ENCODE measurements at places on chromosomes 11 and 22.

DNA sequence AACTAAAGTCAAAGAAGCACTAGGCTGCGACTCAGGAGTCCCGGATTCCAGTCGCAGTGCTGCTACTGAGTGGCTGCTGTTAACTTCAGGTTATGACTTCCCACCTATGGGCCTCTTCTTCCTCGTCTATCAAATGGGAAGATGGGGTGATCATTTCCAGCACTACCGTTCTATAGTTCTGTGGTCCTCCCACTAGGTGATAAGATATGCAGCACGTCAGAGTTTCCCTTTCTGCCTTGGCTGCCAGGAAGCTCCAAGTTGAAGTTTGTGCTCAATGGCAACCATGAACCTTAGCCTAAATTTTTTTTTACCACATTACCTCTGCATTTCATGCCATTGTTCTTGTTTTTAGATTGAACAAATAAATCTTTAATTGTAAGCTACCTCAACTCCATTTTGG, 38.7 kb downstream of the ALX4 start:
- DNase-seq: no peak

DNA sequence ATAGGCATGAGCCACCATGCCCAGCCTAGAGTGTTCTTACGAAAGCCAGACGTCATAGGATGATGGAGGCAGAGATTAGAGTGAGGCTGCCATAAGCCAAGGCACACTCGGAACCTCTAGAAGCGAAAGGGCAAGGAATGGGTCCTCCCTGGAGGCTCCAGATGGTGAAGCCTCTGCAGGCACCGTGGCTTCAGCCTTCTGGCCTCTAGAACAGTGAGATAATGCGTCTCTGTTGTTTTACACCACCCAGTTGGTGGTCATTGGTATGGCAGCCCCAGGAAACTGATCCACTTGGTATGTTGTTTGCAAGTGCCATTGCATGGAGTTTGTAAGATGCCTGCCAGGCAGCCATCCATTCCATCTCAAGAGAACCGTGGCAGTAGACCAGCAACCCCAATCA, 791.0 kb downstream of the TBC1D22A start:
- DNase-seq: no peak

- DNase-seq: no peak
Measured at GRCh38 chr11:60970369-60970774, 1.1 kb upstream of the CD6 start.

GRCh38 chr11:85941380-85941973, 86.3 kb downstream of the CCDC83 start:
- DNase-seq: no peak

GRCh38 chr11:127044535-127044934, 44.0 kb upstream of the KIRREL3 start:
- no peak for DNase-seq

DNA sequence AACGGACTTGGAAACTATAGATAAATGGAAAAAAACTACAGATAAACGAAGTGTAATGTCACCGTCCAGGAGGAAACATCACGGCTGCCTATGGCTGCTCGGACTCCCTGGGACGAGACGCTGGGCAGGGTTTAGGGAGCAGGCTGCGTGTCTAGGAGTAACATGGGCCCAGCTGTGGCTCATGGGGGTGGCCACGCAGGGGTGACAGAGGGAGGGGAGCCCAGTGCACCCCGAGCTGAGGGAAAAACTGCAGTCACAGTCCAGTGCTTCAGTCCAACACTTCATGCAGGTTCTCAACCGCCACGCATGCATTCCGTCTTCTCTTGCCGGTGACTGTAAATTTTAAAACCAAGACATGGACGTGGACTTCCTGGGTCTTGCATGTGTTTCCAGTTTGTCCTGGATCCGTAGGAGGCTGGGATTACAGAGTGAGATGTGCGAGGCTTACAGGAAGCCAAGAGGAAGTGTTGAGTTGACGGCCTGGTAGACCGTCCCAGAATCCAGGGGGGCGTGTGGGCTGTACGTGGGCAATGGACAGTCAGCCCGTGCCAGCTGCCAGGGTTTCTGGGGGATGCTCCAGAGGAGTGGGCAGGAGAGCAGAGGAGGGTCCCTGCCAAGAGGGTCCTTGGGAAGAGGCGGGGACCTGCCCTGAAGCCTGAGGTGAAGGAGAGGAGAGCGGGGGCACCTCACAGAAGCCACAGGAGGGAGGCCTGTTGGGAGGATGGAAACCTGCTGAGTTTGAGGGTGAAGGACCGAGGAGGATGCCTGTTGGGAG, 691.4 kb downstream of the BRD1 start:
- DNase-seq: no peak

DNA sequence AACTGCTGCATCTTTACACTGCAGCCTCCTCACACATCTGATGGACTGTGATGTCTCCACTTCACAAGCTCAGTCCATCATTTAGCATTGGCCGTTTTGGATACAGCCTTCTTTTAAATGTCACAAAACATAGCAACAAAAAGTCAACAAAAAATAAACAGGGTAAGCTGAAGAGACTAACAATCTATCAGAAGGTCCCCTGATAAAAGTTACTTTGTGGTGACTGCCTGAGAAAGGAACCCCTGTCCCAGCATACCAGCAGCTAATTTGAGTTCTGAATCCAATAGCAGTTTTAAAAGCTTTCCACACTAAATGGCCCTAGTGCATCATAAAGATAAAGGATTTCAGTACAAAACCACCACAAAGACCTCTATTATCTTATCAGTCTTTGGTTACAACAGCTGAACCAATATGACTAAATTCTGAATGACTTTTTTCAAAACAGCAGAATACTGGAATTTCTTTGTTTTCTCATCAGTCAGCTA, 162.4 kb downstream of the SOX6 start:
- DNase-seq: no peak

- no peak for DNase-seq
Measured at GRCh38 chr22:33757802-33758483, 162.3 kb downstream of the LARGE1 start.

DNA sequence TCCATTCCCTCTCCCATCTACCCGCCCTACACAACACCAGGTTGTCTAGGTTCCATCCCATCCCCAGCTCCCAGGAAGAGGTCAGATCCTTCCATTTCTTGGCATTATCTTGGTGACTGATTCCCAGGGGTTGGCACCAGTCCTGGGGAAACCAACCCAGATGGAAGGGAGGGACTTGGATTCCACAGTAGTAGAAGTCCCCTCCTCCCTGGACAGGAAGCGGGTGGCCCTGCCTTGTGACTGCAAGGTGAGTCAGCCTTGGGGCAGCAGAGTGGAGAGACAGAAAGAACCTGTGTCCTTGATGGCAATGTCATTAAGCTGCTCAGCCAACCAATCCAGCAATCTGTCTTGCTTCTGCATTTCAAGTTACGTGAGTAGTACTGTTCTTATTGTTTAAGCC, 26.5 kb downstream of the SYT13 start:
- DNase-seq: no peak

GRCh38 chr11:34346551-34346950, 11.3 kb downstream of the ABTB2 start:
- DNase-seq: no peak

DNA sequence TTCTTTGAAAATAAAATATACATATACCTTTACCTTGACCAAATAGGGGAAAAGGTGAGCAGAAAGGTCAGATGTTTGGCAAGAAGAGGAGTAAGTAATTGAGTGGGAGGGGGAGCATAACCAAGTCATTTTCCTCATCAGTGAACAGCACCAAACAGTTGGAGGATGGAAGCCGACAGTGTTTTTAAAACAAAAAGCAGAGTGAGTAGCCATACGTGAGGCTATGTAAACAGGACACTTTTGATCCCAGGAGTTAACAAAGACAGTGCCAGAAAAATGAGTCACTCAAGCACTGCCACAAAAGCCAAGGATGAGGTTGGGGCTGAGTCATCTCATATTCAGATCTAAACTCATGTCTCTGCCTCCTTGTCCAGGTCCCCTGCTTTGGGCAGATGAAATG, 734.7 kb downstream of the KCNA4 start:
- DNase-seq: peak; percentile 61

DNA sequence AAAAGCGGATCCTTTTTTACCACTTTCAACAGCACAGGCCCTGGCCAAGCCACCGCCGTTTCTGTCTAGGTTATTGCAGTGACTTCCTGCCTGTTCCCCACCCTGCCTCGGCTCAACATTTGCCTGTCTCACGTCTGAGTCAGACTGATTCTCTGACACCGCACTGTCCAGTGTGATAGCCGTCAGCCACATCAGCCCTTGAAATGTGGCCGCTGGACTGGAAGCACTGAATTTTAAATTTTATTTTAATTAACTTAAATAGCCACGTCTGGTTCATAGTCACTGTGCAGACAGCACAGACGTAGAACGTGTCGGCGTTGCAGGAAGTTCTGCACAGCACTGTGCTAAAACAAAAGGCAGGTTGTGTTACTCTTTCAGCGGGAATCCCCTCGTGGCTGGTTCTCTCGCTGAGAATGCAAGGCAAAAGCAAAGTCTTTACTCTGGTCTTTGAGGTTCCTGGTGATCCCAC, 56.3 kb upstream of the ADSL start:
- DNase-seq: no peak

GRCh38 chr11:95650276-95650675, 139.3 kb downstream of the FAM76B start:
- no peak for DNase-seq

GRCh38 chr11:42253156-42253555, 793.7 kb upstream of the LRRC4C start:
- DNase-seq: no peak

DNA sequence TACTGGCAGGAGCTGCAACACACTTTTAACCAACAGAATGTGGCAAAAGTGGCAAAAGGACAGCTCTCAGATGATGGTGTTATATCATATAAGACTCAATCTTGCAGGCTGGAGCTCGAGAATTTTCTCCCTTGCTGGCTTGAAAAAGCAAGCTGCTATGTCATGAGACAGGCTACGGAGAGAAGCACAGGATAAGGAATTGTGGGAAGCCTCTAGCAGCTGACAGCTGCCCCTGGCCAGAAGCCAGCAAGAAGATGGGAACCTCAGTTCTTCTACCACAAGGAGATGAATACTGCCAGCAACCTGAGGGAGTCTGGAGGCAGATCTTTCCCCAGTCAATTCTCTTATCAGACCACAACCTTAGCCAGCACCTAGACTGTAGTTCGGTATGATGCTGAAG, 24.6 kb downstream of the FXYD6 start:
- DNase-seq: no peak

- peak; percentile 63 for DNase-seq
Measured at GRCh38 chr22:42933485-42934091, 76.5 kb upstream of the ARFGAP3 start.

GRCh38 chr11:79697905-79698304, 257.1 kb upstream of the TENM4 start:
- DNase-seq: no peak

- no peak for DNase-seq
Measured at GRCh38 chr11:17145972-17146371, 61.8 kb downstream of the PIK3C2A start.

GRCh38 chr11:128953151-128953550, 10.5 kb upstream of the TP53AIP1 start:
- DNase-seq: no peak

- no peak for DNase-seq
Measured at GRCh38 chr11:117498791-117499190, 171.1 kb downstream of the CEP164 start.

- DNase-seq: no peak
Measured at GRCh38 chr11:122754553-122755322, 83.6 kb upstream of the CRTAM start.

- DNase-seq: no peak
Measured at GRCh38 chr11:65439331-65440181, 17.0 kb downstream of the NEAT1 start.

DNA sequence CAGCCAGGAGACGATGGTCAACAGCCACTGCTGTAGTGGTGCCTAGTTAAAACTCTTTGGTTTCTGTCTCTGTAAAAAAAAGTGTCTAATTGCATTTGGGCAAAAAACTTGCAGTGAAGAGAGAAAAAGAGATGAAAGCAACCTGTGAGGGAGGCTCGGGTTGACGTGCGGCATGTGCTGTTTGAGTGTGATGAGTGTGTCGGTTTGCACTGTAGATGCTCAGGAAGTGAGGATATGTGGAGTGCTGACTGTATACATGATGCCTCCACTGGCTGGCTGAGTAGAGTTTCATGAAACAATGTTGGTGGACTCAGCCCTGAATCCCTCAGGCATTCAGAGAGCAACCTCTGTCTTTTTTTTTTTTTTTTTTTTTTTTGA, 4.3 kb upstream of the DGCR6L start:
- no peak for DNase-seq

DNA sequence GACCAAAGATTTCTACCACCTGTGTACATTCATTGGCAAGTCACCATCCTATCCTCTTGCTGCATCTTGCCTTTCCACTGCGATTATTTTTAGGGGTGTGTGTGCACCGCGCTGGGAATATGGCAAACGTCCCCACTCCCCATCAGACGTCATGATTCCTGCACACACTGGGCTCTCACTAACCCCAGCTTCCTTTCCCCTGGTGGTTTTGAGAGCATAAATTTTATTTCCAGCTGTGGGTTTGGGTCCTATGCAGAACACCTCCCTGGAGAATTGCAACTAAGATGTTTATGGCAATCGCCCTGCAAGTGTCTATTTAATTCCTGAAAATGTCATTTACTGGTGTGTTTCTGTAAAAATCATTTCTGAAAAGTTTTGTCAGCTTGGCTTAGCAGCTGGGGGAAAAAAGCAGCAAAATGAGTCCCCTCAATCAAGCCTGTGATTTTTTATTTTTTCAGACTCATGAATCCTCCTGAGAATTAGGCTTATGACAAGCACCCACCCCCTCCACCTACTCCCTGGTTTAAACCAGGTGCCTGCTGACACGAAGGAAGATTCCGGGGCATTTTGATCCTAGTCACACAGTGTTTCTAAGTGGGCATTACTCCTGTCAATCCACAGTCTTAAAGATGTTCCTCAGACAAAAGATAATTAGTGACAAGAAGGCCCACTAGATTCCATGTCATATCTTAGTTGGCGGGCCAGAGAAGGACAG, 23.8 kb downstream of the UPB1 start:
- DNase-seq: no peak

DNA sequence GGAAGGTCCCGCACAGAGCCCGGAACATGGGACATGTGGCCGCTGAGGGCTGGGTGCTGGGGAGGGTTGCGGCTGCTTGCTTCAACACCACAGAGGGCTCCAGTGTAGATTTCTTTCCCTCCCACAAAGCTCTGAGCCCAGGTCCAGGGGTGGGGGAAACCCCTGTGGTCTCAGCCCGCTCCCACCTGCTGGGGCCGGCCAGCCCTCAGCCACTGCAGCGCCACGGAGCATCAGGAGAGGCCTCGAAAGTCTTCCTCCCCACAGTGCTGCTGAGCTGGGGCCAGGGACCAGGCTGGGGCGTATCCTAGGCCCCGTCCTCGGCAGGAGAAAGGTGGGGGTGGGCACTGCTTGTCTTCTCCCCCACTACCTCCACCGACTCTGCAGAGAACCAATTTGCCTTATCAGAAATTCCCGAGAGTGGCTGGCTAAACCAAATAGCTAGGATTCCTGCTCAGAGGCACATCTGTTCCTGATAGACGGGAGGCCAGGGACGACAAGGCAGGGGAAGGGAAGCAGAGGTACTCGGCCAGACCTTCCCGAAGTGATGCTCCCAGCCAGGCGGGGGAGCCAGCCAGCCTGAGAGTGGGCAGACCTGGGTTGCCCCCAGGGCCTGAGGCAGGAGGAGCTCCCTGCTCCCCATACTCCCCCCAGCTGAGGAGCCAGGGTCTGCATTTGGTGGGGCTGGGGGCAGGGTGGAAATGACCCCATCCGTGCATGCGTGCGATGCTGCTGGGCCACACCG, 18.7 kb downstream of the IGF2 start:
- no peak for DNase-seq

- no peak for DNase-seq
Measured at GRCh38 chr11:19286411-19286810, 45.7 kb upstream of the E2F8 start.

- no peak for DNase-seq
Measured at GRCh38 chr11:61543606-61544306, 35.2 kb downstream of the LRRC10B start.

All from brain pericyte (primary cell).